ENCODE measurements at places on chromosomes 16 and 17. TPM values are rescaled to one million over a fixed set of nuclear protein-coding genes. Genes with fewer than 3 reads are reported as not detected.

- DNase-seq, result peak; percentile 68
These were observed 27.8 kb downstream of the GNPTG start for GRCh38 chr16:1379304-1380076.

TSPAN10 gene
- 0.95 TPM for total RNA-seq

HOXB6 gene
- not detected for total RNA-seq

- DNase-seq, result no peak
These were observed 93.7 kb downstream of the MGAT5B start for GRCh38 chr17:76961869-76962268.

DNA sequence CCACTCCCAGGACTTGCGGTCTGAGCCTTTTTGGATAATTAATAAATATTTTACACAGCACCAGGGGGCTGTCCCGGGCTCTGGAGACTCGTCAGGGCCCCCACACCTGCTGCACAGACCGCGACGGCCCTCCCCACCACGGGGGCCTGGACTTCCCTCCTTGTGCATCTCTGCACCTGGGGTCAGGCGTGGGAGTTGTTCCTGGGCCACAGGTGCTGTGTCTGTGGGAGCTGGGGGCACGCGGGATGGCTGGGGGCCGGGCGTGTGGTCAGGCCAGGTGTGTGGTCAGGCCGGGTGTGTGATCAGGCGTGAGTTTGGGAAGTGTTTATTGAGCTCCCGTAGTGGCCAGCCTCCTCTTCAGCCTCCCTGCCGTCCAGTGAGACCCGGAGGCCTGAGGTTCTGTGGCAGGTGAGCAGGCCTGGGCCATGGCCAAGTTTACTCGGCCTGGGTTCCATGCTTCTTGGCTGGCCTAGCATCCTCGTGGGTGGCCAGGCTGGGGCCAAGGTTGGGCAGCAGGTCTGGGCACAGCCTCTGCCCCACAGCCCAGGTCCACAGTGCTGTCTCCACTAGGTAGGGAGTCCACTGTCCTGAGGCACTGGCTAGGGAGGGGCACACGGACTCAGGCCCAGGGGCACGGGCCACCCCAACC lies 1.9 kb upstream of the STUB1 start:
- DNase-seq, result no peak

- no peak for DNase-seq
These were observed 17.7 kb downstream of the KSR1 start for GRCh38 chr17:27473748-27474609.

DNA sequence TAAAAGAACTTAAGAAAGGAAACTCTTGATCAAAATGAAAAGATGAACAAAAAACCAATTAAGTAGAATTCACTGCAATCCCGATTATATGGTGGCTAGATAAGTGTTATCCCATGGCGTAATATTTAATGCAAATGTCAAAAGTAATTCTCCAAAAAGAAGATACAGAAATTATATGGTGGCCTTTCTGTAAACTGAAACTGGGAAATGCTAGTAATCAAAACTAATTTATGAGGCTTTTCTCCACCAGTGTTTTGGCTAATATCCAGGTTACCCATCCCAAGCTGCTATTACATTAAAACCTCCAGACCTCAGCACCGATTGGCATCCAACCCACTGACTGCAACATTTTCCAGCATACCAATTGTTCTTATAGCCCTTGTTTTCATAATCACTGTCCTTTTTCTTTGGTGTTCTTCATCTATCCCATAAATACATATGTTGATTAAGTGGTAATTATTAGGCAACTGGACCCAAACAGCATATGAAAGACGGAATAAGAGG lies 77.2 kb upstream of the TNRC6A start:
- no peak for DNase-seq

DLG4 gene
- 5.0 TPM for total RNA-seq

PRR35 gene
- total RNA-seq, result not detected

DNA sequence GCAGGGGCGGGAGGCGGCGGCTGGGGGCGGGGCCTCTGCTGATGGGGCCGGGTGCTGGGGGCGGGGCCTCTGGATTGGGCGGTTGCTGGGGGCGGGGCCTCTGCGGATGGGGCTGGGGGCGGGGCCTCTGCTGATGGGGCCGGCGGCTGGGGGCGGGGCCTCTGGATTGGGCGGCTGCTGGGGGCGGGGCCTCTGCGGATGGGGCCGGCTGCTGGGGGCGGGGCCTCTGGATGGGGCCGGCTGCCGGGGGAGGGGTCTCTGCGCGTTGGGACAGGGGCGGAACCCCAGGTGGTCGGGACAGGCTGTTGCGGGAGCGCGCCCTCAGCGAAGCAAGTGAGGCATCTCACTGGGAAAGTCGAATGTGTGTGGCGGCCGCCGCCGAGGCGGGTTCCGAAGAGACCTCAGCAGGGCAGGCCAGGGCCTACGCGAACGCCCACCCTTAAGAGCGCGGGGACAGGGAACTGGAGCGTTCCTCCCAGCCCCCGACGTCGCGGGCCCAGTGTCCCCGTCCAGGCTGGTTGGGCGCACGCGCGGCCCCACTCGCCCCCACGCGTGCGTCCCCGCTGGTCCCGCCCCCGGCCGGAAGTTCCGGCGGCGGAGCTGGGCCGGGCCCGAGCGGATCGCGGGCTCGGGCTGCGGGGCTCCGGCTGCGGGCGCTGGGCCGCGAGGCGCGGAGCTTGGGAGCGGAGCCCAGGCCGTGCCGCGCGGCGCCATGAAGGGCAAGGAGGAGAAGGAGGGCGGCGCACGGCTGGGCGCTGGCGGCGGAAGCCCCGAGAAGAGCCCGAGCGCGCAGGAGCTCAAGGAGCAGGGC lies at the start of gene STUB1:
Gene STUB1 (plus strand): TSS at position 597 of the 811 bp plus-strand sequence. CDS start 116 bp downstream, at position 713.
- peak; percentile 88 for DNase-seq

GRCh38 chr17:9151091-9151490 lies 129.8 kb downstream of the NTN1 start:
- DNase-seq, result no peak

USP31 gene
- 3.6 TPM for total RNA-seq

DNA sequence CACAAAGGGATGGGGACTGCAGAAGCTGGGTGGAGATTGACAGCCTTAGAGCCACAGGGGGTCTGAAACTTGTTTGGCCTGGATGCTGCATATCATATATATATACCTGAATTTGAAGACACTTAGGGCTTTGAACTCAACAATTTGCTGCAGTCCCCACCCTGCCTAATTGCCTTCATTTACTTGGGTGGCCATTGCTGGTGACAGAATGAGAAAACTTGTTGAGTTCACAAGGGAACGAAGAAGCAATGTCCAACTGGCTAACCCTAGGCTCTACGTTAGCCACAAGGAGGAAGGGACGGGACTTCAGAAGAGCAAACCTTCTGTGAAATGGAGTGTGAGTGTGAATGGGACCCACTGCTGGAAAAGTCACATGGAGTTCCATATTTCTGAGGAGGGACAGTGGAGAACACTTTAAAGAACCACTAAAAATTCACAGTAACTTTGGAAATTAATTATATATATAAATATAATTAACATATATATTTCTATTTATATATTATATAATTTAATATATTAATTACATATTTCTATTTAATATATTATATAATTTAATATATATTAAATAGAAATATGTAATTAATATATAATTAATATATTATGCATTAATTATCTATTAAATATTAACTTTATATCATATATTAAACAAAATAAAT lies 215.3 kb upstream of the SOX9 start:
- no peak for DNase-seq

DNA sequence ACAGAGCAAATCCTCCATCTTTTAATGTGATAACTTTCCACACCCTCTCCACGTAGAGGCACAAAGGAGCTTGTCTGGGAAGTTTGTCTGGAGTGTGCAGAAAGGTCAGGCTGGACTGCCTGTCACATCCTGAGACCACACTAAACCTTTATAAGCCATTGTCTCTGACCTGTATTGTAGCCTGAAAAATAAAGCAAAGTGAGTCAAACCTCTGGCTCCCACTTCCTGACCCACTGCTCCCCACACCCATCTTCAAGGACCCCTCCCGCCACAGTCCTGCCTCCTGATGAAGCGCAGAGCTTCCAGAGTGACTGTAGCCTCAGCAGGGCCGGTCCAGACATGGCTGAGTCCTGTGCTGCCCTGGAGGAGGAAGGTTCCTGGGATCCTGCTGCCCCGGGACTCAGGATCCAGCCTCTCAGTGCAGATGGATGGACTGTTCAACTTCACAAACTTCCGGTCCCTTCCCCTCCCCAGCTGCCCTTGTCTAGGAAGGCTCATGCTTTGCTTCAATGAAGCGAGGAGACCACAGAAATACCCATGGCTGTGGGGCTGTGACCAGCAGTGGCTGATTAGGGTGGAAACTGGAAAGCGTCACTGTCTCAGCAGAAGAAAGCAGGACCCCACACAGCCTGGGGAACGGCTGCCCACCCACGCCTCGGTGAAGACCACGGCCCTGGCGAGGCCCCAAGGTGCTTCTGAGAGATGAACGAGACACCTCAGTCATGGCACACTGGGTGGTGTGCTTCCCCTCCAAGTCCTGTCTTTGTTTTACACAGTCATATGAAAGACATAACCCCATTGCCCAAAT lies 30.9 kb upstream of the CLEC18B start:
- DNase-seq, result no peak

NOL11 gene
- 67.9 TPM for total RNA-seq

HNF1B gene
- total RNA-seq, result 36.3 TPM

DNA sequence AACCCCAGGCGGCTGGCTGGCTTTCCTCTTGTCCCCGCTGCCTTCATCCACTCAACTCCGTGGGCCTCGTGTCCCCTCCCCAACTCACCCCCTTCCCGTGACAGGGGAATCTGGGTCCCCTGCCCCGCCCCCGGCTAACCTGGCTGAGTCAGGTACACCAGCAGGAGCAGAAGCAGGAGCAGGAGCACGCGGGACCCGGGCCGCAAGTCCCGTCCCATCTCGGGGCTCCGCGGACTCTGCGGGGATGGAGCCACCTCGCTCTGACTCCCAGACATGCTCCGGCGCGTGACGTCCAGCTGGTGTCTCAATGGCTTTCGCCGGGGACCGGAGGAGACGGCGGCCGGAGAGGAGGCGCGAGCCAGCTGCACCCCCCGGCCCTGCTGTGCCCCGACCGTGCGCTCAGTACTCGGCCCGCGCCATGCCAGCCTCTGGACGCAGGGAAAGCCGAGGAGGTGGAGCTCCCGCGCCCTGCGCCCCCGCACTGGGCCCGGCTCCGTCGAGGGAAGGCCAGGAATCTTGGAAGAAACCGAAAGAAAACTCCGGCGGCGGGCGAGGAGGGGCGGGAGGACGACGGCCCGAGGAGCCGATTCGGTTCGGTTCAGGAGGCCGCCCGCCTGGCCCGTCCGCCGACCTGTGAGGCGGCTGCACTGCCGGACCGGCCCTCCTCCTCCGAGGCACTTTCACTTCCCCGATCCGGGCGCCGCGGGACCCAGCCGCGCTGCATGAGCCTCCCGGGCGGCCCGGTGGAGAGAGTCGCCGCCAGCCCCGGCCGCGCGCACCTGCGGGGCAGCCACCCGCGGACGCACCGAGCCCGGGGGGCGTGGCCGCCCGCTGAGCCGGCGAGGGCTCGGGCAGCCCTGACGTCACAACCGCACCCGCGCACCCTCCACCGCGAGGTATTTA lies at the start of the genes CXCL16 and ZMYND15:
Gene CXCL16 (minus strand): TSS at position 807 of the 903 bp plus-strand sequence. CDS start 589 bp downstream, at position 218.
Gene ZMYND15 (plus strand): TSS at position 712 of the 903 bp plus-strand sequence. CDS start 716 bp downstream, outside the sequence.
- peak; percentile 76 for DNase-seq

PROCA1 gene
- 11.0 TPM for total RNA-seq

UNKL gene
- 70.7 TPM for total RNA-seq

DNA sequence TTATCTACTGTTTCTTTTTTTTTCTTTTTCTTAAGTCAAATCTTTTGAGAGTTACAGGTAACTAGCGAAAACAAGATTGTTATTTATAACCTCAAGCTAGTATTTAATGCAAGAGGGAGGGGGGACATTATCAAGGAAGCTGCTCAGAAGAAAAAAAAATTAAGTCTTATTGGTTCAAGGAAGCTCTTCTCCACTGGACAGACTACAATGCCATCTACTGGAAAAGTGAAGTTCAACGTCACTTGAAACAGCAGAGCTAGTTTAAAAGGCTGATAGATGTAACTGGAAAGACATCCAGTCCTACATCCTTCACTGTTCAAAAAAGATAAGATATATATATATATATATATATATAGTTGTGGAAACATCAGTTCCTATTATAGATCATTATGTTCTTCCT lies 418.0 kb upstream of the PSMD7 start:
- no peak for DNase-seq

GRCh38 chr17:17359271-17359670 lies 56.1 kb downstream of the NT5M start:
- DNase-seq, result no peak

GRCh38 chr17:83118071-83118841 lies 38.8 kb downstream of the METRNL start:
- DNase-seq, result no peak

DNA sequence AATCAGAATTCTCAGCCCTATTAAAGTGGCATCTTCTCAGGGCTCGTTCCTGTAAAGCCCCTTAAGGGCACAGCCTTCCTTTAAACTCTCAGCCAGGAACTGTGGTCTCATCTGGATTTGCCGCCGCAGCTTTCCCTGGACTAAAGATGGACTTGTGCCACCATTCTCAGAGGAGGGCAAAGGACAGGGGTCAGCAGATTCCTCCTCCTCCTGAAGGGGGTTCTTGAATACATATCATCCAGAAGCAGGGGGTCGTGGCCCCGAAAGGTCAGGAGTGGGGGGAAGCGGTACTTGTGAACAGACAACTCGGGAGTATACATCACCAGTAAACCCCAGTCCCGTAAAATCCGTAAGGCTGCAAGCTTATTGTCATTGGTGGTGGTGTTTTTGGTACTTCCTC lies 174.8 kb downstream of the RPTOR start:
- no peak for DNase-seq

- no peak for DNase-seq
These were observed 138.3 kb upstream of the HSBP1 start for GRCh38 chr16:83669456-83669855.

MEOX1 gene
- not detected for total RNA-seq

GRCh38 chr16:57104706-57105105 lies 12.3 kb downstream of the CPNE2 start:
- DNase-seq, result no peak

GRCh38 chr17:36934692-36935630 lies 2.3 kb upstream of the LHX1 start:
- DNase-seq, result peak; percentile 40

CDRT4 gene
- 3.6 TPM for total RNA-seq

- DNase-seq, result no peak
These were observed 58.0 kb upstream of the SCNN1B start for GRCh38 chr16:23244122-23244521.

USP43 gene
- total RNA-seq, result 0.12 TPM

- DNase-seq, result no peak
These were observed 527 bp downstream of the UNC45B start for GRCh38 chr17:35148144-35148543.
